ENCODE measurements at places on chromosomes 5 and 9.

- no peak for DNase-seq
These were observed 1052.0 kb downstream of the TAF11L14 start for GRCh38 chr5:18686253-18686652.

- DNase-seq = no peak
These were observed 93.6 kb downstream of the UHRF2 start for GRCh38 chr9:6506571-6506970.

DNA sequence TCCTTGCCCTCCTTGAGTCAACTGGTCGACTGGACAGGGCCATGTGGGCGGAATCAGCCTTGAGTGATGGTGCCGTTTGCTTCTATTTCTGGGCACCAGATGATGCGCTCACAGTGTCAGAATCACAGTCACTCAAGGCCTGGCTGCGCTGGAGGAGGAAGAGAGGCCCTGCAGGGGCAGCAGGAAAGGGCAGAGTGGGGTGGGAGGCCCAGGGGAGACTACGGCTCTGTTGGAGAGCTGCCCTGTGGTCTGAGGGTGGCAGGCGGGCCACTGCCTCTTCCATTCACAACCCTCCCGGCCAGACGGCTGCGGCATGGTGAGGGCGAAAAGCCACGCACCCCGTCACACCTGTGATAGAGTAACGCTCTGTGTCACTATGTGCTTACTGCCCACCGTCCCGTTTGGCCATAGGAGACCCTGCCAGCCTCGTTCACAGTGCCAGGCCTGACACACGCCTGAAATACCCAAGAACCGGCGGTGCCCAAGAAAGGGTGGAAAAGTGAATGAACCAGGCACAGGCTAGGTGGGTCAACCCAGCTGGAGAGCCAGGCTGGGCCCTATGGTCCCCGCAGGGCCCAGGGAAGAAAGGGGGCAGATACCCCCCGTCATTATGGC is 9.9 kb downstream of the PLPP7 start:
- no peak for DNase-seq

GRCh38 chr5:143678148-143678905 is 133.6 kb upstream of the HMHB1 start:
- no peak for DNase-seq

GRCh38 chr9:68522131-68522530 is 18.6 kb downstream of the TMEM252 start:
- DNase-seq = no peak
